ENCODE measurements at places on chromosomes 2 and 18. TPM values are rescaled to one million over a fixed set of nuclear protein-coding genes. Genes with fewer than 3 reads are reported as not detected.
A peak's percentile ranks its signal among the peaks of the same experiment; 100 is the strongest.

- H3K4me3 ChIP-seq = no peak overlapping the region
- DNase-seq = no peak
- H3K27me3 ChIP-seq = no peaks in the 10 kb centered on the region
- no peaks in the 10 kb centered on the region for H3K36me3 ChIP-seq
- H3K27ac ChIP-seq = no peak overlapping the region
- no peaks in the 10 kb centered on the region for H3K4me1 ChIP-seq
Observed at GRCh38 chr2:122100756-122101155, 345.3 kb downstream of the TSN start.

- H3K36me3 ChIP-seq = no peaks in the 10 kb centered on the region
- no peaks in the 10 kb centered on the region for H3K4me1 ChIP-seq
- no peak overlapping the region for H3K27ac ChIP-seq
- DNase-seq = no peak
Observed at GRCh38 chr18:73778032-73778359, 369.6 kb downstream of the FBXO15 start.

DNA sequence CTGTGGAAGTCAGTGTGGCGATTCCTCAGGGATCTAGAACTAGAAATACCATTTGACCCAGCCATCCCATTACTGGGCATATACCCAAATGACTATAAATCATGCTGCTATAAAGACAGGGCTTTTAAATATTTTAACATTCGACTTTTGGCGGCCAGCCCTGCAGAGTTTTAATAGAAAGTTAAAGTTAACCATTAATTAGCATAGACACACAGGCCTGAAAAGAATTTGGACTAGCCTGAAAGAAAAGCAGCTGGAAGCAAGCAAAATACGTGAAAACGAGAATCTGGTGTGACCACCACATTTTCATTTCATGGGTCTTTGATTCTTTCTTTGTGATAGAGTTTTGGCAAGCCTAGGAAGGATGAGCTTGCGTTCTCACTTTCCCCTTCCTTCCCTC lies 184.0 kb downstream of the SCG2 start:
- no peaks in the 10 kb centered on the region for H3K36me3 ChIP-seq
- no peaks in the 10 kb centered on the region for H3K27me3 ChIP-seq
- no peak for DNase-seq
- H3K4me3 ChIP-seq = no peak overlapping the region
- H3K27ac ChIP-seq = no peak overlapping the region
- peaks cover 14% of the 10 kb centered on the region for H3K4me1 ChIP-seq

- no peaks in the 10 kb centered on the region for H3K36me3 ChIP-seq
- H3K4me3 ChIP-seq = no peak overlapping the region
- H3K27me3 ChIP-seq = no peaks in the 10 kb centered on the region
Observed at GRCh38 chr2:216308576-216308975, 63.7 kb downstream of the MARCHF4 start.

Gene SFXN5
- 6.7 TPM for total RNA-seq

- H3K4me1 ChIP-seq = peaks cover 10% of the 10 kb centered on the region
- DNase-seq = no peak
- H3K4me3 ChIP-seq = no peak overlapping the region
Observed at GRCh38 chr2:47249157-47249900, 94.2 kb upstream of the STPG4 start.

DNA sequence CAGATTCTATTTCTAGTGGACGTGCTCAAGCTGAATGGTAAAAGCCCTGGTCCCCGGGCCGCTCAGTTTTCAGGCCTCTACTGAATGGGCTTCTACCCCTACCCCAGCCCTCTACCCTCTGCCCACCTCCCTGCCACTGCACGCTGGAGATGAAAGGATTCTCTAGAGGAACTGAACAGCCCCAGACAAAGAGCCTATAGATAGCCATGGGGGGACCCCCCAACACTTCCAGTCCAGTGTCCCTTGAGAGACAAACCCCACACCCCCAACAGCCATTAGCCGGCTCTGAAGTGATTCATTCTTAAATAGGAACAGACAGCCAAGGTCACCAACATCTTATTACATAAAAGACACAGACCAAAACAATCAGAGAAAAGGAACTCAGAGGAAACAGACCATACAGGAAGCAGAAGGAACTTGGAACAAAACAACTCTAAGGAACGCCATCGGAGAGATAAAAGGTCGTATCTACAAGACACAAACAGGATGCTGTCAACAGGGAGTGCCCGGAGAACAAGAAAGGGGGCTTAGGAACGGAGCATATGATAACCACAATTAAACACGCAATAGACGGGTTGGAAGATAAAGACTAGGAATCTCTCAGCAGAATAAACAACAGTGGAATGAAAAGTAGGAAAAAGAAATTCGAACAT lies 23.5 kb downstream of the TMEM37 start:
- H3K4me3 ChIP-seq = no peak overlapping the region
- no peak for DNase-seq
- no peaks in the 10 kb centered on the region for H3K36me3 ChIP-seq

- no peaks in the 10 kb centered on the region for H3K36me3 ChIP-seq
- no peak for DNase-seq
- no peak overlapping the region for H3K27ac ChIP-seq
- no peaks in the 10 kb centered on the region for H3K4me1 ChIP-seq
Observed at GRCh38 chr18:26503382-26503781, 45.0 kb downstream of the KCTD1 start.

DNA sequence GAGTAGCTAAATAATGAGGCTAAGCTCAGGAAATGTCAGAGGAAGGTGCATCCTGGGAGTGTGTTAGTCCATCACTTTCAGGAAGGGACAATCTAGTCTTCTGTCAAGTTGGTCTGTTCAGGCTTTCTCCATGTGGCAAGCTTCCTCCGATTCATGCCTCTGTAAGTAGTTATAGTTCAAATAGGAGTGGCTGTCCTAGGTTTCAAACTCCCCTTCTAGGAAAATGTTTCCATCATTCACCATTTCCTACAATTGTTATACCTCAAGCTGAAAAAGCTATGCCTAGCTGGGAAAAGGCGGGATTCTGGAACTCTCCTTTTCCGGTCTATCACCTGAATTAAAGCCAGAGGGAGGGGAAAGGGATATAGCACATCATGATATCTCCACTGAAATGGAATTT lies 287.7 kb upstream of the ZSWIM2 start:
- H3K27ac ChIP-seq = no peak overlapping the region
- DNase-seq = no peak
- no peaks in the 10 kb centered on the region for H3K36me3 ChIP-seq
- H3K4me1 ChIP-seq = no peaks in the 10 kb centered on the region
- H3K4me3 ChIP-seq = no peak overlapping the region

GRCh38 chr18:9017905-9018227 lies 84.6 kb upstream of the NDUFV2 start:
- H3K27ac ChIP-seq = peak overlapping the region; percentile 72
- H3K36me3 ChIP-seq = no peaks in the 10 kb centered on the region

GRCh38 chr2:242054406-242054805 lies 184.9 kb downstream of the RTP5 start:
- H3K27ac ChIP-seq = no peak overlapping the region
- DNase-seq = peak; percentile 28
- no peak overlapping the region for H3K4me3 ChIP-seq
- peaks cover 42% of the 10 kb centered on the region for H3K27me3 ChIP-seq
- no peaks in the 10 kb centered on the region for H3K36me3 ChIP-seq

DNA sequence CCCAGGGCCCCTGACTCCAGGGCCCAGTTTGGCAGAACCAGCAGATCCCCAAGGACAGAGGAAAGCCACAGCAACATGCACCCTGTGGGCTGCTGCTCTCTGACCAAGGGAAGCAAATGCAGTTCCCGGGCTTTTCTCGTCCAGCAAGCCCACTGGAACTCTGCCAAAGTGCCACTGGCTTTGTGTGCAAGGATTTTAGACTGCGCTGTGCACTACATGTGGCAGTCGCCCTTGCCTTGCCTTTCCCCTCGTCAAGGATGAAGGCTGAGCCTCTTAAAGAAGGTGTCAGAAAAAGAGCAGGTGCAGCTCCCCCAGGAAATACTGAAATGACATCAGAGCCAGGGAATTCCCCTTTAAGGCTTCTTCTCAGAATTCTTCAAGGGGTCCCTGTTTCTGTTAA lies 199.2 kb downstream of the TFCP2L1 start:
- no peaks in the 10 kb centered on the region for H3K36me3 ChIP-seq
- no peaks in the 10 kb centered on the region for H3K27me3 ChIP-seq

Gene MEP1B
- not detected for total RNA-seq

GRCh38 chr2:31246184-31246852 lies 12.4 kb downstream of the EHD3 start:
- no peaks in the 10 kb centered on the region for H3K36me3 ChIP-seq
- no peaks in the 10 kb centered on the region for H3K4me1 ChIP-seq

- H3K27me3 ChIP-seq = no peaks in the 10 kb centered on the region
- no peak for DNase-seq
- no peak overlapping the region for H3K4me3 ChIP-seq
- H3K36me3 ChIP-seq = no peaks in the 10 kb centered on the region
Observed at GRCh38 chr2:36333350-36334012, 22.1 kb upstream of the CRIM1 start.

DNA sequence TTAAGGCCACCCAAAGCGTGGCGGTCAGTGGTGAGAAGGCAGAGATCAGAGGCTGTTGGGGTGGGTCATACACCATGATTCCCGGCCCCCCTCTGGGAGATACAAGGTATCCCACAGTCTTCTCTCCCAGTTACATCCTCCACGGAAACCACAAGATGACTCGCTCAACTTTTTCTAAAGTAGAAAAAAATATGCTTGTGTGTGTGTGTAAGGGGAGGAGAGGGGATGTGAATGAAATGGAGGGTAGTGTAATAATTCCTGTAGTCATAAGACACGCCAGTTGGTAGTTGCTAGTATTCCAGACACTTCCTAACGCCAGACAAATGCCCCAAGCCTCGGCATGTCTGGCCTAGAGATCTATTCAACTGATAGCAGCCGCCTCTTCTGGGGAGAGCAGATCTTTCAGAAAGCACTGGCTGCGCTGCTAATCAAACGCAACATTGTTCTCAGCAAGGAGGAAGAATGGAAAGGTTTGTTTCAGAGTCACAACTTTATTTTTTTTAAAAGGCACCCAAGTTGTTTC lies 143.5 kb downstream of the TGIF1 start:
- H3K27ac ChIP-seq = peak overlapping the region; percentile 95
- no peaks in the 10 kb centered on the region for H3K4me1 ChIP-seq
- no peaks in the 10 kb centered on the region for H3K36me3 ChIP-seq
- no peak for DNase-seq
- no peaks in the 10 kb centered on the region for H3K27me3 ChIP-seq

GRCh38 chr2:225027061-225027762 lies 15.1 kb downstream of the DOCK10 start:
- H3K27me3 ChIP-seq = no peaks in the 10 kb centered on the region
- H3K27ac ChIP-seq = no peak overlapping the region
- no peak overlapping the region for H3K4me3 ChIP-seq
- H3K4me1 ChIP-seq = no peaks in the 10 kb centered on the region
- no peaks in the 10 kb centered on the region for H3K36me3 ChIP-seq
- DNase-seq = no peak

Gene ERMN
- total RNA-seq = not detected

DNA sequence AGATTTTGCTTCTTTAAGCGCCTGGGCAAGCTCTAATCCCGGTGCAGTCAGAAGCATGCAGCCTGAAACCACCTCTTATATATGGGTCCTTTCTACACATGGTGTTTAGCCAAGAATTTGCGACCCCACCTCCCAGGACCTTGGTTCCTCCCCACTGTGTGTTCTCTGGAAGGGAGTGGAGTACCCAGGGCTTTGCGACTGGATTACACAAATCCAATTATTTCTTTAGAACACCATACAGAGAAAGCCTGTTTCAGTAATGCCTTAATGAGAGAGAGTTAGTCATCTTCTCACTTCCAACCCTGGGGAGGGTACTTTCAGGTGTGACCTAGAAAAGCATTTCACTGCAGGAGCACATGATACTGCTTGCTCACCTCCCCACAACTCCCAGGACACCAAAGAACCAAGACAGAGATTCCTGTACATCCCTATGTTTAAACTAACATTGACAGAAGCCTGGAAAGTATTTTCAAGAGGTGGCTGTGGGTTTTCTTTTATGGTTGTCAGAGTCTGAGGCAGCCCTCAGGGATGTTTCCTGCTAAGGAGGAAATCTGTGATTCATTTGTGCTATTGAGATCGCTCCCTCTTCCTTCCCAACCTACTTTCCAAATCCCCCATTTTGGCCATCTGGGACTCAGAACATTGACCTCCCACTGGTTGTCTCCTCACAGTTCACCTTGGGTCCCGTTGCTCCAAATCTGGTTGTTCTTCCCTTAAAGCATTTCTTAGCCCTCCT lies at the start of gene CAPN14:
TSS of gene CAPN14 (minus strand) at position 51 of the 736 bp plus-strand sequence. CDS start 12,068 bp downstream, outside the sequence.
- no peak for DNase-seq
- H3K4me1 ChIP-seq = no peaks in the 10 kb centered on the region
- H3K27ac ChIP-seq = no peak within 1 kb of the TSS
- H3K36me3 ChIP-seq = no peaks in the 10 kb centered on the region

DNA sequence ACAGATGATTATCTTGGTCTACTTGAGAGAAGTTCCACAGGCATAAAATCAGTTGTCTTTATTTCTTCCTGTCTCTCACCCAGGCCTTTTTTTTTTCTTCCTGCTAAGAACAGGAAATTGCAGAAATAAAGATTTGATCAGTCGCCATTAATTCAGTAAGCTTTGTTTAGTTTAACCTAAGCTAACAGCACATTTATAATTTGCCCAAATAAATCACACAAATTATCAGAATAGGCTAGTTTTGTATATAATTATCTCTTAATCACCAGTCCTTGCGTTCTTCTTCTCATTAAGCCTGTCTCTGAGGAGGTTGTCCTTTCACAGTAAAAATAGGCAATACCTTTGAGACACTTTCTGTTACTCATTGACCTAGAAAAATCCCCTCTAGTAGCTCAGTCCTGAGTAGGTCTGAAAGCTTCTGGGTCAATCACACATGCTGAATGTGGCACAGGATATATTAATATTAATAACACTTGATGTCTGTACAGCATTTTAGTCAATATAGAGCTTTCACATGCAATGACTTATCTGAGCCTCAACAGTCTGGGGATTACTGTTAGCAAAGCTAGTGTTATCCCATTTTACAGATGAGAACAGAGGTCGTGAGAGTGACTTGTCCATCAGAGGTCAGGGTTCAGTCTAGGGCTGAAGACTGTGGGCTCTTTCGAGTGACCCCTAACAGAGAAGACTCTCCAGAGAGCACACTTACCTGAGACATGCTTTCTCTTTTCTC lies 11.2 kb upstream of the STK17B start:
- H3K4me1 ChIP-seq = no peaks in the 10 kb centered on the region
- H3K27ac ChIP-seq = no peak overlapping the region
- no peaks in the 10 kb centered on the region for H3K36me3 ChIP-seq
- no peak overlapping the region for H3K4me3 ChIP-seq

Gene WDPCP
- 35.5 TPM for total RNA-seq

DNA sequence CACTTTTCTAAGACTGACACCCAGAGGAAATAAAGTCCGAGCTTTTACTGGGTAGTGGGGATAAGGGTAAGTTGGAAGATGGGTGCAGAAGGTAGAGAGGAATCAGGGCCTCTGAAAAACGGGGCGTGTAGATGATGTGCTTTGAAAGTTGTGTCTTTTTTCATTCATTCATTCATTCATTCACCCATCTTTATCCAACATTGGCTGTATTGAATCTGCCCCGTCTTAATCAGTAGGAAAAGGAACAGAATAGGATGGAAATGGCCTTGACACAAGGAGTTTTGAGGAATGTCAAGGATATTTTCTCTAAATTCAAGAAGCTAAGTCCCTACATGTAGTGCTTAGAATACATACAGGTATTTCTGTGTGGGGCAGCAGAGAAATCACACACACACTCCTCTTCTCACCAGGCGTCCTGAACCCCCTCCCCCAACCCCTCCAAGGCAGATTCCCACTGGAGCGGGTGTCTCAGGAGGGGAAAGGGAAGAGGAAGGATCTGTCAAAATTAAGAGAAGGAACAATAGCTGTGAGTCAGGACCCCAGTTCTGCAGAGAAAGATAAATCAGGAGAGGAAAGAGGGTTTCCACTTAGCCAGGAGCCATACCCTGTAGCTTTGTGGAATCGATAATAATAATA lies 13.9 kb downstream of the DYSF start:
- H3K27me3 ChIP-seq = no peaks in the 10 kb centered on the region
- H3K4me3 ChIP-seq = peak overlapping the region; percentile 82
- no peaks in the 10 kb centered on the region for H3K36me3 ChIP-seq
- no peak for DNase-seq
